Activated CD8-positive, alpha-beta memory T cell treated with anti-CD3 and anti-CD28 coated beads for 1 hour (primary cell): ENCODE measurements at places on chromosomes 5 and 9.

GRCh38 chr5:84634256-84634655 lies 249.6 kb upstream of the EDIL3 start:
- DNase-seq, result no peak

DNA sequence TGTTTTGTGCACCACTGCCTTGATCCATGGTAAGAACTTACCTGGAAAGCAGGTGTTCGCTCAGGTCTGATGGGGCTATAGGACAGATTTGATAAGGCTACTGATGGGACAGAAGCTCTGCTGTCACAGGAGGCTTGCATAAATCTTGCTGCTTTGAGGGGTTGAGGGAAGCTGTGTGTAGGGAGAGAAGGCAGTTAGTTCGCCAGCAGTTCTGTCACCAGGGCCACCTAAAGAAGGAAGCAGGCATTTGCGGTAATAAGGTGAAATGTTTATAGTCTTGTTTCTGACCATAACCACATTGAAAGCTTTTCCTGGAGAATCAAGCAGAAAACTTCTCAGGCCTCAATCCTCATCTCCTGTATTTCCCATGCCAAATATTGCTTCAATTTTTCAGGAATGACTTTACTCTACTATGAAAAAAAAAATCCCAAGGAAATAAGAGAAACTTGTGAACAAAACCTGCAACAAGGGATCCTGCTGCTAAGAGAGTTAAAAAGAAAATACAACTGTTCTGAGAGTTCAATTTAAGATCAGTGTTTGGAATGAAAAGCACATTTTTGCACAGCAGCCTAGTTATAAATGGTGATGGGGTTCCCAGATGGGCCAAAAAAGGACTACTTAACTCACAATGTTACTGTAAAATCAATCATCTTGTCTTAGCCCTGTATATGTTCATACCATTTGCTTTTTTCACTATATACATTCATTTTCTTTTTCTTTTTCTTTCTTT lies 122.0 kb upstream of the RANBP3L start:
- no peak for DNase-seq

- no peak for DNase-seq
Observed at GRCh38 chr9:86176468-86176867, 77.1 kb upstream of the GOLM1 start.

DNA sequence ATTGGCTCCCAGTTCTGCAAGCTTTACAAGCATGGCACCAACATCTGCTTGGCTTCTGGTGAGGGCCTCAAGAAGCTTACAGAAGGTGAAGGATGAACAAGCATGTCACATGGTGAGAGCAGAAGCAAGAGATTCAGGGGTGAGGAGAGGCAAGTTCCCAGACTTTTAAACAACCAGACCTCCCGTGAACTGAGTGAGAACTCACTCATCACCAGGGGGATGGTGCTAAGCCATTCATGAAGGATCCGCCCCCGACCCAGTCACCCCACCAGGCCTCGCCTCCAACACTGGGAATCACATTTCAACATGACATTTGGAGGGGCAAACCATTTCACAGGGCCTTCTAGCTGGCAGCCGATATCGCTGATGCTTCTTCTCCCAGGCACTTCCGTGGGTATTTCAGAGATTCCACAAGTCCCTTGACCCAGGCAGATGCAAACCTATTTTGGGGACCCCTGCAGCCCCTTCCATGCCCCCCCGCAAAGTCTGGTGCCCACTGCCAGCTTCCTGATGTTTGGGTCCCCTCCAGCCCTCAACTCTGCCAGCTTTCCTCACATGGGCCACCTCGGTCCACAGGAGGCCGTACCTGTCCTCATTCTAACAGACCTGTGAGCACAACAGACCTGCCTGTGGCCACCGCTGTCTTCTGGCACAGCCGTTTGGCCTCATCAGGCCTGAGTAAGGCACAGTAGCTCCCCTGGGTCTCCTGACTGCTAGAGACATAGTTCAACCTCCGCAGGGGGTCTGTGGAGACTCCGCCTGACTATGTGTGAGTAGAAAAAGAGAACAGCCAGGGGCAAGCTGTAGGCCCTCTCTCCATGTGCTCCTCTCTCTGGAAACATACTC lies 60.7 kb upstream of the ANGPTL2 start:
- no peak for DNase-seq

GRCh38 chr5:55306641-55307382 lies 682 bp downstream of the DHX29 start:
- no peak for DNase-seq

GRCh38 chr5:164672205-164672604 lies 1166.8 kb downstream of the MAT2B start:
- no peak for DNase-seq

GRCh38 chr9:101022704-101023103 lies 5.8 kb upstream of the PLPPR1 start:
- DNase-seq, result no peak

DNA sequence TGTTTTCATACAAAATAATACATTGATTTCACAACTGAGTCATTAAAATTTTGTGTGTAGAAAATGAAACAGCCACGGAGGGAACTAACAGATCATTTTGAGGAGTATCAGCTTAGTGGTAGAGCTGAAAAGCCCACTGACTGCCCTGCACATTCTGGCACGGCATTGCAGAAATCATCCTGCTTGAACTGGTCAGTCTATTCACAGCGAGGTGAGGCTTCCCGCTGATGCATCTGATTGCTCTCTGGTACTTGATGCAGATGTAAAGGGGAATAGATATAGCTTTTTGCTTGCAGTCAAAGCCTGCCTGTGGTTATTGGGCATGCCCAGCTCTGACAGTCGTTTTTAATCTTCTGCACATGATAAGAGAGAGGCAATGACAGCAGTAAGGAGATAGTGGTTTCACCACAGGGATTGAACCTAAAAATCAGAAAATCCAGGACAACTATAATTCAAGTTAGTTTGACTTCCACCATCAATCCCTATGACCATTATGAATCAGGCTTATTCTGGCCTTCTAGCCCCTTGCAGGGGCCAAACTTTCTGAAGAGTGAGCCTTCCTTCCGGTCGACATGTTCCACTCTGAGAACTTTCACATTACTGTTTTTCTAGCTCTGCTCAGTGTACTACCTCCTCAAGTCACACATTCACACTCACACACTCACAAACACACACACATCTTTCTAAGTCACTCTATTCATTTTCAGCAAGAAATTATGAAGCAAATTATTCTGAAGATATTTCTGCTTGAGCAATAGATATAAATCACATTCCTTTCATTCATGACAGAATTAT lies 782.8 kb upstream of the NUDT12 start:
- DNase-seq, result no peak

- no peak for DNase-seq
Observed at GRCh38 chr5:99320436-99320835, 391.6 kb upstream of the CHD1 start.

DNA sequence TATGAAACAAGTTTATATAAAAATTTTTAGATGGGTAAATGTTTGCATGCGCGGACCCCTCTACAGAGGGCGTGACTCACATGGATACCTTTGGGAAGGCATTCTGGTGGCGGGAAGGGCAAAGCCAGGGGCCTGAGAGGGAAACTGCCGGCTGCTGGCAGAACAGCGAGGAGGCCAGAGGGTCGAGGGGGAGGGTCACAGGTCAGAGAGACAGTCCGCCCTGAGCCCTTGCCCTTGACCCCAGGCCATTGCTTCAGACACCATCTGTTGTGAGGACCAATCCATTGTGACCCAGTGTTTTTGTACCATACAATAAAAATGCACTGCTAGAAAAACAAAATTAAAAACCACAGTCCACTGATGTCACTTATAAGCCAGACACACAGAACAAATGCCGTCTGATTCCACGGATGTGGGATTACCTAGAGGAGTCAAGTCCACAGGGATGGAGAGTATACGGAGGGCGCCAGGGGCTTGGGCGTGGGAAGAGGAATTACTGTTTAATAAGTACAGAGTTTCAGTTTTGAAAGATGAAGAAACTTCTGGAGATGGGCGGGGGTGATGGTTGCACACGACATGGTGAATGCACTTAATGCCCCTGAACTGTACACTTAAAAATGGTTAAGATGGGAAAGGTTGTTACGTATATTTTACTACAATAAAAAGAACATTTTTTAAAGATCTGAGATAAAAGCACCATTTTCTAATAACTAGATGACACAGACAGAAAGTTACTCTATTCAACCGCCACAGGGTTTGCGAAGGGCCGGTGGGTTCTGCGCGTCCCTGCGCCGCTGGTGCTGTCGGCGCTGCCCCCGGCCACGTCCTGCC lies 12.0 kb downstream of the BTNL9 start:
- no peak for DNase-seq

GRCh38 chr9:82593501-82593900 lies 469.4 kb downstream of the RASEF start:
- DNase-seq, result no peak

GRCh38 chr9:38131729-38132128 lies 62.7 kb upstream of the SHB start:
- DNase-seq, result no peak

GRCh38 chr5:74851684-74852353 lies 14.4 kb downstream of the FAM169A start:
- no peak for DNase-seq

DNA sequence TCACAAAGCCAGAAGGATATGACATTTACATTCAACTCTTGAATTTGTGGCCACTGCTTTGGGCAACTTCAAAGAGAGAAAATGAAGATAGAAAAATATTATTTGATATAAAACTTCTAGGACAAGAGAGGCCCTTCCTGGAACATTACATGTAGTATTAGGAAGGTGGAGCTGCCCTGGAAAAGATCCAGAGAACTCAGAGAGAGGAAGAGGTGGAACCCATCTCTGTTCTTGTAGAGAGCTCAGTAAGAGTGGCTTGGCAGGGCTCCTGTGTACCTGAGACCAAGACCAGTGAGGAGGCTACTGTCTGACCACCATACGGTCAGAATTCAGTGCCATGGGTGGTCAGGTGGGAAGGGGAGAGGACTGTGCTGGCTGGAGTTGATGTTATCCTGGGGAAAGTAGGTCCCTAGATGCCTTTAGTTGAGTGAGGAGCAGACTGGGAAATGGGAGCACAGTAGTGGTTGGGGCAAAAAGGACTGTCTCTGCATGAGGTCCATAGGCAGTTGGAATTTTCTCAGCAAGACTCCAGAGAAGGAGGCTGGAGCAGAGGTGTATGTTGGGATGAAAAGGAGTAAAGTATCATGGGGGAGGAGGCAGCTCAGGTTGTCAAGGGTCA lies 7.6 kb downstream of the TGFBI start:
- DNase-seq, result no peak

GRCh38 chr5:122085041-122085440 lies 7.0 kb upstream of the LOX start:
- no peak for DNase-seq

GRCh38 chr9:16885931-16886330 lies 15.5 kb upstream of the BNC2 start:
- no peak for DNase-seq

GRCh38 chr5:56685503-56686217 lies 129.7 kb upstream of the MAP3K1 start:
- DNase-seq, result no peak

- no peak for DNase-seq
Observed at GRCh38 chr5:133944263-133945185, 23.9 kb downstream of the C5orf15 start.

DNA sequence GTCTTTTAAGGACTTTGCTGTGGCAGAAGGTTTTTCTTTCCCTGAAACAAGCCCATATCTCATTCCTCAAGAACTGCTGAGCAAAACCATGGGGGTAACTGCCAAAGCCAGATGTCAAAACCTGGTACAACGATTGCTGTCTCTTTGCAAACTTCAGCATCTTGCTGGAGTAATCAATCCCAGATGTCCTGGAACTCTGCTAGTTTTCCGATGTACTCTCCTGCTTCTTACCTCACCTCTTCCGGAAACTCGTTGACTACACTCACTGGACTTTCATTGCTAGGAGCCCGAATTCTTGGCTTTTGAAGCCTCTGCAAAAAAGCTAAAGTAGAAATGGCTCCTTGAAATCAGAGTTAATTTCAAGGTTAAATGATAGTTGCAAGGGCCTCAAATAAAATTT lies 23.3 kb downstream of the RAD1 start:
- no peak for DNase-seq

DNA sequence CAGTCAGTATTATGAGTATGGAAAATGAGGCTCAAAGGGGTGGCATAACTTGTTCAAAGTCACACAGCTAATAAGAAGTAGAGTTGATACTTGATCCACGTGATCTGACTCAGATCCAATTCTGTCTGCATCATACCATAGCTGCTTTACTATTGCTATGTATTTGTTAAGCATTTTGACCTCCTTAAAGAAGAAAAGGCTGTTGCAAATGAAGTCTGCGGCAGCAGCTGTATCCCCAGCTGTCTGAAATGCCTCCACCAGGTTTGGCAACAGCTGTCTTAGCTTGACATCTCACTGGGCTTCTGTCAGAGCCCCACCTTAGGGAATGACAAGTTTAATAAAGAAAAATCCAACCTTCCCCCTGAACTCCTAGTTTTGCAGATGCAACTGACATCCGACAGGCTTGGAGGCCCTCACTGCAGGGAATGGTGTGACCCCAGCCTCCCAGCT lies 75.6 kb upstream of the SLC44A1 start:
- no peak for DNase-seq

GRCh38 chr5:112109331-112110007 lies 309.6 kb downstream of the EPB41L4A start:
- no peak for DNase-seq

- DNase-seq, result no peak
Observed at GRCh38 chr5:169511708-169512107, 71.9 kb upstream of the SPDL1 start.

GRCh38 chr5:158837908-158838307 lies 261.8 kb downstream of the EBF1 start:
- no peak for DNase-seq

GRCh38 chr9:73104342-73104741 lies 47.3 kb upstream of the ANXA1 start:
- no peak for DNase-seq

- DNase-seq, result no peak
Observed at GRCh38 chr9:117253261-117253660, 161.6 kb downstream of the ASTN2 start.

DNA sequence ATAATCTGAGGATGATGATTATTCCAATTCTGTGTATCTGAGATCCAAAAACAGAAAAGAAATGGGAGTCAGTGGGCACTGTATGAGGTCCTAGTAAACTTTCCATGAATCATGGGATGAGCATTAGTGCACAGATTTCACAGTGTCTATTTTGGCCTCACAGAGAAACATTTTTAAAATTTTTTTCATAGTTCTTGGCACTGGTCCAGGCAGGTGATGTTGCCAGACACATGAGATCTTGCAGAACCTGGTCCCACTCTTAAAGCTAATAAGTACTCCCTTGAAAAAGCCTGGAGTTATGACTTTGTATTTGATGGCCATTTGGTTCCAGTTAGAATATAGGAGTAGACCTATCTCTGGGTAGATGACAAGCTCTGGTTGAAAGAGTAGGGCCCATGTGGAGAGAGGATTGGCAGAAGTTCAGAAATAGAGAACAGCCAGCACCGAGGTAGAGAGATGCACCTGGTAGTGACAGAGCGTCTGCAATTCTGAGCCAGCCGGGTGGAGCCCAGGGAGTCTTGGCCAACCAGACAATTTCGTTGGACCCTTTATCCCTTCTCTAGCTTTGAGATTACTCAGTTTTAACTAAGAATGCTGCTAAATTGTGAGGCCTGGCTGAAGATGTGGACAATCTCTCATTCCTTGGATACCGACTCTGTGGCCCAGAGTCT lies 6.3 kb upstream of the TNFSF15 start:
- no peak for DNase-seq

GRCh38 chr9:123478160-123478559 lies 122.2 kb downstream of the CRB2 start:
- no peak for DNase-seq

GRCh38 chr9:125150349-125151245 lies 7.3 kb upstream of the SCAI start:
- DNase-seq, result no peak

- DNase-seq, result no peak
Observed at GRCh38 chr9:131358556-131358955, 35.3 kb upstream of the PRRC2B start.

- DNase-seq, result no peak
Observed at GRCh38 chr5:160289721-160290120, 22.6 kb downstream of the CCNJL start.
